Liver (tissue), 10 donors: ENCODE measurements at places on chromosomes 3 and 15. TPM values are rescaled to one million over a fixed set of nuclear protein-coding genes. Genes with fewer than 3 reads are reported as not detected.

CTXN2 gene
- total RNA-seq, result not detected

STRC gene
- total RNA-seq, result 0.25 TPM

TLR9 gene
- total RNA-seq, result not detected

LDHAL6B gene
- total RNA-seq, result not detected

ZNF80 gene
- total RNA-seq, result not detected

SLCO2A1 gene
- 2.6 TPM for total RNA-seq

PLSCR2 gene
- total RNA-seq, result 0.25 TPM

CLDN18 gene
- not detected for total RNA-seq

ALS2CL gene
- total RNA-seq, result 22.9 TPM

CDHR4 gene
- not detected for total RNA-seq

BCL2A1 gene
- total RNA-seq, result 2.9 TPM

PIGBOS1 gene
- total RNA-seq, result 4.7 TPM

CACNA2D3 gene
- 0.08 TPM for total RNA-seq

GRM7 gene
- 0.08 TPM for total RNA-seq

GOLGA8Q gene
- 2.7 TPM for total RNA-seq

PKM gene
- total RNA-seq, result 61.2 TPM

DNA sequence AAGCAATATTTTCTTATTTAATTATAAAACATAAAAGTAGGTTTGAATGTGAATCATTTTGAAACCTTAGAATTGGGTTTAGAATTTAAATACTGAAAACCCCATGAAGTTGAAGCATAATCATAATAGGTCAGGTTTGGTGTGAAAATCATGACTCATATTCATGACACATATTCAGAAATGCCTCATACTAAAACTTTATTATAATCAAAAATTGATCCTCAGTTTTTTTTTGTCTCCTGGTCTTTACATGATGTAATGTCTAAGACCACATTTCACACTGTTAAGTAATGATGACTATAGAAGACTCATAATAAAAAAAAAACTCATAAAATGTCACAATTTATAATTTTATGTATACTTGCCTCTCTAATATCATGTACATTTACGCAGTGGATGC, 190.4 kb downstream of the FOXP1 start:
- DNase-seq, result no peak
- H3K4me1 ChIP-seq, result peaks cover 27% of the 10 kb centered on the region
- H3K36me3 ChIP-seq, result no peaks in the 10 kb centered on the region
- H3K4me3 ChIP-seq, result no peak overlapping the region
- H3K27ac ChIP-seq, result no peak overlapping the region
- no peaks in the 10 kb centered on the region for H3K27me3 ChIP-seq

GRCh38 chr3:106423321-106424225, 554.8 kb upstream of the CBLB start:
- no peak overlapping the region for H3K4me3 ChIP-seq
- no peak for DNase-seq
- no peaks in the 10 kb centered on the region for H3K27me3 ChIP-seq

DNA sequence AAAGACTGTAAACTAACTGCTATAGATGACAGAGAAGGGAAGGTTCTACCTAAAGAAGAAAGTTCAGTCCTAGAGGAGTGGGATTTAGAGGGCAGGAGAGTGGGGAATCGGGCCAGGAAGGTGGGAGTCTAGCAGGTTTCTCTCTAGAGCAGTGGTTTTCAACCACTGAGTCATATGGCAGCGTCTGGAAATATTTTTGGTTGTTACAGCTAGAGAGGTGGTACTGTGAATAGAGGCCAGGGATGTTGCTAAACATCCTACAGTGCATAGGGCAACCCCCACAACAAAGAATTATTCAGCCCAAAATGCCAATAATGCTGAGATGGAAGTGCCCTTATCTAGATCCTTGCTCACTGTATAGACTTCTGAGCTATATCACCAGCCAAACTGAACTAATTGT, 28.7 kb downstream of the ATP1B3 start:
- H3K27me3 ChIP-seq, result no peaks in the 10 kb centered on the region
- DNase-seq, result no peak
- H3K4me3 ChIP-seq, result no peak overlapping the region
- H3K4me1 ChIP-seq, result no peaks in the 10 kb centered on the region
- no peaks in the 10 kb centered on the region for H3K36me3 ChIP-seq

GRCh38 chr3:171190668-171191067, 164.1 kb upstream of the SLC2A2 start:
- no peaks in the 10 kb centered on the region for H3K27me3 ChIP-seq
- DNase-seq, result no peak
- H3K27ac ChIP-seq, result no peak overlapping the region
- no peaks in the 10 kb centered on the region for H3K36me3 ChIP-seq
- no peaks in the 10 kb centered on the region for H3K4me1 ChIP-seq

DNA sequence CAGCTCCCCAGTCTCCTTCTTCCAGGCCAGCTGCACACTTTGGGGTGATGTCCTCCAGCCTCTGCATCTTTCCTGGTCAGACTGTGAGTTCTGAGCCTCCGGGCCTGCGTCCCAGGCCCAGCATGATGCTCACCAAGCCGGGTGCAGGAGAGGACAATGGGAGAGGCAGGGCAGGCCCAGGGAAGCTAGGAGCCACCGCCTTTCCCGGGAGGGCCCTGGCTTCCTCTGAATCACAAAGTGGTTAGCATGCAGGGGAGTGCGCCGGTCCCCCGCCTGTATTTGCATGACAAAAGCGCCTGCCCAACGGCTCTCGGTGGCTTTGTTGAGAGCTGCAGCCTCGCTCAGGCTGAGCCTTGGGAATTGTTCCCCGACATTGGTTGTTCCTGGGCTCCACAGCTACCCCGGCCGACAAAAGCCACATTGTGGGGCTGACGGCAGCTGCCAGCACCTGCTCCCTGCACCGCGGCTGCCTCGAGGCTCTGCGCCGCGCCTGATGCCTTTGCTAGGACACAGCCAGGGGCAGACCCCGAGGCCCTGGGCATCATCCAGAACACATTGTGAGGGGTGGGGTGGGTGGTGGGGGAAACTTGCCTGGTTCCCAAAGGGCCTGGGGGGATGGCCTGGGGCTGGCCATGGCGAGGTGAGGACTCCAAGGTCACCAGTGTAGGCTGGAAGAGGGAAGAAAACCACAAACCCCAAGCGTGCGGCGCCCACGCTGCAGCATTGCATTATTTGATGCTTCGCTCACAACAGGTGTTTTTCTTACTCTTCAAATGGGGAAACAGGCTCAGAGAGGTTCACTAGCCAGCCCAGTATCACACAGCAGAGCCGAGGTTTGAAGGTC, 20.0 kb upstream of the KLF13 start:
- DNase-seq, result peak; percentile 34
- H3K4me1 ChIP-seq, result peaks cover 14% of the 10 kb centered on the region
- no peak overlapping the region for H3K27ac ChIP-seq
- H3K27me3 ChIP-seq, result no peaks in the 10 kb centered on the region
- no peak overlapping the region for H3K4me3 ChIP-seq
- H3K36me3 ChIP-seq, result no peaks in the 10 kb centered on the region

DNA sequence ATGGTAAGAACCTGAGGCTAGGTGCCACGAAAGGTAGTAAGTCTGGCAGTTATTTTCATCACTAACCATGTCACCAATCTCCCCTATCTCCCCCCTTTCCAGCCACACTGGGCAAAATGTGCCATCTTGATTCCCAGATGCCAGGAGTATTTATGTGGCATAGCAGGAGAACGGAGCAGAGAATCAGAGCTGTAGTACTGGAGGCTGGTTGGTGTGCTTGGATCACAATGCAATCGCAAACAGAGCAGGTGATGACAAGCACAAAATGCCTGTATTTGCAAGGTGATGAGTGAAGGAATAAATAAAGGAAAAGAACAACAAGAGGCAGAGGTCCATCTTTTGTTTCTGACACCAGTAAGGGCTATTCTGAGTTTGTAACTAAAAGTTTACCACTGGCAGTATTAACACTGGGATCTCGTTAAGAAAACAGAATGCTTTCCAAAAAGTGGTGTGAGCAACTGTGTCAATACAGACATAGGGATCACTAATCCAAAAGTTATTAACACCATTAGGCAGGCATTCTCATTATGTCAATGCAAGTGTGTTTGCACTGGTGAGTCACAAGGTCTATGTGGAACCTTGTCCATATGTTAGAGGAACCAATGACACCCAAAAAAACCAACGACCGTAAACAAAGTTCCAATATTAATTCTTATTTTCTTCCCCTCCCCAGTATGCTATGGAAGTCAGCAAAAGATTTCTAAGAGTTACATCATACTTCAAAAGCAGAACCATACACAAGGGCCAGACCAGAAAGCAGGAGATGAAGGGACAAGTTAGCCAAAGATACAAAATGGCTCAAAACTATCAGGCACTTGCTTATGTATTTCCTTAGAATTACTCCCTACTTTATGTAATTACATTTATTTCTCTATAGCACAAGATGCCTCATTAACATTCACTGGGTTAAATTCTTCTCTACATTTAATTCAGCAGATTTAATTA, 556.6 kb downstream of the FOXP1 start:
- no peak overlapping the region for H3K4me3 ChIP-seq
- H3K4me1 ChIP-seq, result peaks cover 23% of the 10 kb centered on the region
- no peak for DNase-seq

GRCh38 chr3:158260392-158260791, 150.5 kb downstream of the RSRC1 start:
- H3K4me1 ChIP-seq, result no peaks in the 10 kb centered on the region
- H3K36me3 ChIP-seq, result no peaks in the 10 kb centered on the region
- H3K27me3 ChIP-seq, result no peaks in the 10 kb centered on the region

DNA sequence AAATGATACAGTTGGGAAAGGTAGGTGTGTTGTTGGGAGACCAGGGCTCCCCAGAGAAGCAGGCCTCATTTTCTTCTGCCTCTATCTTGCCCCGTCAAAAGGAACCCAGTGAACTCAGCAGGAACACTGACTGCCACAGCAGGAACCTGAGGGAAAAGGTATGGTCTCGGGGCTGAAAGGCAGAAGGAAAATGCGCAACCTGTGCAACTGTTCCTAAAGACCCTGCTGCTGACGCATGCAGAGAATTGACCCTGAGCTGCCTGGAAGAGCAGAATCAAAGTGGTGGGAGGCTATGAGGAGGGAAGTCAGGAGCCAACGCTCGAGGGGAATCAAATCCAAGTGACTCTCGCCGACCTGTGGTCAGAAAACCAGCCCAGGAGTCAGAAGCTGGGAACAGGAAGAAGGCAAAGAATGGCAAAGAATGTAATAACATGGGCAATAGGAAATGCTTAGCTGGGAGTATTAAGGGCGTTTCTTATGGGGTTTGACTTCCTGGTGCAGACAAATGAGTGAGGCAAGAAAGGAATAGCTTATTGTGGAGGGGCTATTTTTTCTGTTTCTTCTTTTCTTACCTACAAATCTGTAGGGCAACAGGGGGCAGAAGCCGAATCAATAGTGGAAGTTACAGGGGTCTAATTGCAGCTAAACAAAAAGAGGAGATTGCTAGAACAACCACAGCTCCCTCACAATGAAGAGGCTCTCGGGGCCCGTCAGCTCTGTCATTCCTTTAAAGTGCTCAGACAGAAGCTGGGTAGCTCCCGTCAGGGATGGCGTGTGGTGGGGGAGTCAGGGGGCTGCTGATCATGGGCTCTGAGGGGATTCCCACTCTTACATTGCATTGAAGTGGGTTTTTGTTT, 65.4 kb upstream of the DLG1 start:
- no peak overlapping the region for H3K27ac ChIP-seq
- no peaks in the 10 kb centered on the region for H3K27me3 ChIP-seq
- no peak overlapping the region for H3K4me3 ChIP-seq
- no peak for DNase-seq

DNA sequence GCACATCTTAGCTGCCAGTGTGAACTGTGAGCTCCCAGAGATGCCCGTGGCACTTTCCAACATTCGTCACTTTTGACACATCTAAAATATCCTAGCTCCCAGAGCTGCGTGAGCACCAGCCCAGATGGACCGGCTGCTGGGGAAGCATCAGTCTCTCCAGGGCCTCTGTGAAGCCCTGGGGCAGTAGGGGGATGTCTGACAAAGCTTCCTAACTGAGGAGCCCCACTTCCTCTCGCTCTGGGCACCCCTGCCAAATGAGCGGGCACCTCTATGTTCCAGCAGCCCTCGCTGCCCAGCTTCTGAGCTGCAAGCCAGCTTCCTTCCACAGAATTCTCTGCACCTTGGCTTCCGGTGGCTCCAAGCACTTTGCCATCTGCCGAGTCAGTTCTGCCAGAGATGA, 91.1 kb downstream of the LIPC start:
- no peak for DNase-seq
- H3K27ac ChIP-seq, result no peak overlapping the region
- H3K27me3 ChIP-seq, result no peaks in the 10 kb centered on the region
- H3K36me3 ChIP-seq, result no peaks in the 10 kb centered on the region
- H3K4me1 ChIP-seq, result peaks cover 34% of the 10 kb centered on the region

GRCh38 chr3:188220097-188220788, 66.3 kb downstream of the LPP start:
- no peak overlapping the region for H3K27ac ChIP-seq
- H3K36me3 ChIP-seq, result no peaks in the 10 kb centered on the region
- no peak overlapping the region for H3K4me3 ChIP-seq
- no peaks in the 10 kb centered on the region for H3K27me3 ChIP-seq

DNA sequence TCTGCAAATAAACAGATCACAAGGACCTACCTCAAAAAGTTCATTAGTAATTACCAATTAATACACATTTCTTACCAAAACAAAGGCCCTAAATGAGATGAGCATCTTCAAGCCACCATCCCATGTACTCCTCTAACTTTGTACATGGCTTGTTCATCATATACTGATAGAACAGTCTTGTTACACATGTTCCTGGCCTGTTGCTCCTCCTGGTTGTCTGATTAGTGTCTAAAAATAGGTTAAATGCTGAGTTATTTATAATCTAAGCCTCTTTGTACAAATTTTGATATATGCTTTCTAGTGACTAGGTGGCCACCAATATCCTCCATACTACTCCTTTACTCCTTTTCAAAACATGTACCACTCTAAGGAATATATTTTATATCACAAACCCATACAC, 25.0 kb downstream of the TBC1D5 start:
- H3K27ac ChIP-seq, result no peak overlapping the region
- no peaks in the 10 kb centered on the region for H3K27me3 ChIP-seq
- DNase-seq, result no peak
- no peaks in the 10 kb centered on the region for H3K4me1 ChIP-seq
- H3K36me3 ChIP-seq, result peaks cover 13% of the 10 kb centered on the region

GRCh38 chr3:99559196-99559595, 79.2 kb upstream of the COL8A1 start:
- H3K4me3 ChIP-seq, result no peak overlapping the region
- H3K36me3 ChIP-seq, result no peaks in the 10 kb centered on the region
- DNase-seq, result no peak
- no peaks in the 10 kb centered on the region for H3K27me3 ChIP-seq
- no peaks in the 10 kb centered on the region for H3K4me1 ChIP-seq
- H3K27ac ChIP-seq, result no peak overlapping the region

GRCh38 chr3:113663761-113664160, 32.7 kb downstream of the USF3 start:
- peaks cover 6% of the 10 kb centered on the region for H3K4me1 ChIP-seq
- H3K27ac ChIP-seq, result peak overlapping the region; percentile 79
- H3K36me3 ChIP-seq, result peaks cover 16% of the 10 kb centered on the region
- no peak for DNase-seq

- no peak overlapping the region for H3K4me3 ChIP-seq
- H3K36me3 ChIP-seq, result peaks cover 2% of the 10 kb centered on the region
- peaks cover 5% of the 10 kb centered on the region for H3K4me1 ChIP-seq
- H3K27ac ChIP-seq, result no peak overlapping the region
- H3K27me3 ChIP-seq, result no peaks in the 10 kb centered on the region
Measured at GRCh38 chr15:67765701-67766100, 59.6 kb upstream of the SKOR1 start.

GRCh38 chr15:56732886-56733135, 498 bp downstream of the ZNF280D start:
- no peak for DNase-seq
- no peaks in the 10 kb centered on the region for H3K36me3 ChIP-seq
- peaks cover 9% of the 10 kb centered on the region for H3K4me1 ChIP-seq
- H3K27me3 ChIP-seq, result no peaks in the 10 kb centered on the region

GRCh38 chr15:65081758-65082157, 5.2 kb downstream of the KBTBD13 start:
- H3K36me3 ChIP-seq, result no peaks in the 10 kb centered on the region
- no peak for DNase-seq
- H3K27ac ChIP-seq, result no peak overlapping the region
- peaks cover 3% of the 10 kb centered on the region for H3K4me1 ChIP-seq
- H3K4me3 ChIP-seq, result no peak overlapping the region
- H3K27me3 ChIP-seq, result no peaks in the 10 kb centered on the region
